Hematopoietic multipotent progenitor cell (in vitro differentiated cells): ENCODE measurements at places on chromosomes 6 and 20. TPM values are rescaled to one million over a fixed set of nuclear protein-coding genes. Genes with fewer than 3 reads are reported as not detected.

GRCh38 chr20:56431471-56431870 lies 19.4 kb downstream of the CASS4 start:
- no peak for DNase-seq

GRCh38 chr20:48008850-48009515 lies 223.7 kb upstream of the SULF2 start:
- DNase-seq: no peak

DNA sequence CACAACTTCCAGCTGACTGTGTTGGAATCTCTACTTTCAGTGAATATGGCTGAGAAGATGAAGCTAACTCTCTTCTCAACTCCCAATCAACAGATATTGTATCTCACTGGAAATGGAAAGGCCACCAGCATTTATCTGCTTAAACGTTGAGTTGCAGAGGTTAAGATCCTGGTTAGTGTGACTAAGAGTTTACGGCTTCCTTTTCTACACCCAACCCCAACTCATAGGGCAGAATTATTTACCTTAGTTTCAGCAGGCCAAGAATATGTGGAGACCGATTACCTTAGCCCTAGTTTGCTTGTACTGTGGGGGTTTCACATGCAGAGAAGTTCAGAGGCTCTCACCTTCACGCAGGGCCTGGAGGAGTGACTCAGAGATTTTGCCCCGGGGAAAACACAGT lies 1026.6 kb downstream of the EYS start:
- DNase-seq: peak; percentile 3

Gene CST5
- total RNA-seq: not detected

DNA sequence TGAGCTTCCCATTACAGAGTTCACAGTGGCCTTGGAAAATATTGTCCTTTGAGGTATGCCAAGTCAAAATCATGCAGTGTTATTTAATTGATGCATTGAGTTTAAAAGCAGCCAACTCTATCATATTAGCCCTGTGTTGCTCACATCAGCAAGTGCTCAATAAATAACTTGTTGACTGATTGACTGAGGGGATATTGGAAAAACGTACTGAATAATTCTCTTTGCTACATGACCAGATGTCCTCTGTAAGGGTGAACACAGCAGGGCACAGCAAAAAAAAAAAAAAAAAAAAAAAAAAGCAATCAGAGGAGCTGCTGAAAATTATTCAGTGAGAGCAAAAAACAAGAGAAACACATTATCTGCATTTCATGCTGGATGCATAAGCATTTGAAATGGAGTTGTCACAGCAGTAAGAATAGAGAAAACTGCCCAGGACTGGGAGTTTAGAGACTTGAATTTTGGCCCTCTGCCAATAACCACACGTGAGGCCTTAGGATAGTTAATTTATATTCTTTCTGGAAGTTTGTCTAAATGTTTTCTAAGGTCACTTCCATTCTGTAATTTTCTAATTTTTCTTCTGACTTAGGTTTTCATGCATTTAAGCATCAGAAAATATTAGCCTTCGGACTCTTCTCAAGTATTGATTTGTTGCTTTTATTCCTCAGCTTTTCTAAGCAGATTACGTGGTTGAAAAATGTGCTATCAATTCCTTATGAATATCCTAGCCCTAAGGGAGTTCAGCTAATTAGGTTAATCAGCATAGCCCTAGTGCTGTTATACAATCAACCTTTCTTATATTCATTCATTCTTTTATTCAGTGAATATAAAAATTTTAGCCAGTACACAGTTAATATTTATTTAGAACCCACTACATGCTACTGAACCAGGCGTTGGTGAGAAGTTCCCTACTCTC lies 246.8 kb upstream of the STXBP5 start:
- no peak for DNase-seq

DNA sequence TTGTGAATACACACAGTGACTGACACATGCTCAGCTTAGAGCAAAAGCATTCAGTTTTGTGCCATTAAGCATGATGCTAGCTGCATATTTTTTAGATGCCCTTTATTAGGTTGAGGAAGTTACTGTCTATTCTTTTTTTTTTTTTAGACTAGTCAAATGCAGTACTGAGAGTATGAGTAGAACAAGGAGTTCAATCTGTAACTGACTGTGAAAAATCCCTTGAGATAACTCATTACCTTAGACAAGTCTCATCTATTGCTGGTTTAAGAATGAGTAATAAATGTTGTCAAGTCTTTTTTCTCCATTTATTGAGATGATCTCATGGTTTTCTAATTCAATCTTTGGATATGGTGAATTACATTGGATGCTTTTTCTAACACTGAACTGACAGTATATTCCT lies 23.2 kb downstream of the AHI1 start:
- no peak for DNase-seq

- no peak for DNase-seq
Measured at GRCh38 chr6:11747021-11747420, 31.6 kb downstream of the ADTRP start.

DNA sequence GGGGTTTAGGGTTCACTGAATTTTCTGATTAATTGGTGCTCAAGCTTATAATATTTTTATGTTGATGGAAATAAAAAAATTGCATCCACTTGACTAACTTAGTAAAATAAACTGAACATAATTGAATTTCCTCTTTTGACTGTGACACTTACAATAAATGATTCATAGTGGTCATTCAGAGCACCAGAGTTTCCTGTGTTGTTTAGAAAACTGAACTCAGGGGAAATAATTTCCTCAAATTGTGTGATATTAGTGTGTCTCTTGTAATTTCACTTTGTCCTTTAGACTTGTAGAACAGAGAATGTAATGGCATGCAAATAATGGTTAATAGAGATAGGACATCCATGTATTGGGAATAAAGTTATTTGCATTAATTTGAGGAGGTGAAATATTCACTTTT lies 319.7 kb upstream of the MAN1A1 start:
- DNase-seq: peak; percentile 66

Gene CAP2
- under 0.01 TPM for total RNA-seq

GRCh38 chr20:61099806-61100205 lies 152.3 kb upstream of the CDH4 start:
- no peak for DNase-seq

Gene HLA-G
- not detected for total RNA-seq

Gene MTCH1
- total RNA-seq: 110 TPM

- no peak for DNase-seq
Measured at GRCh38 chr6:137339929-137340559, 120.9 kb upstream of the IFNGR1 start.
